ENCODE measurements at places on chromosomes 6 and 20.

DNA sequence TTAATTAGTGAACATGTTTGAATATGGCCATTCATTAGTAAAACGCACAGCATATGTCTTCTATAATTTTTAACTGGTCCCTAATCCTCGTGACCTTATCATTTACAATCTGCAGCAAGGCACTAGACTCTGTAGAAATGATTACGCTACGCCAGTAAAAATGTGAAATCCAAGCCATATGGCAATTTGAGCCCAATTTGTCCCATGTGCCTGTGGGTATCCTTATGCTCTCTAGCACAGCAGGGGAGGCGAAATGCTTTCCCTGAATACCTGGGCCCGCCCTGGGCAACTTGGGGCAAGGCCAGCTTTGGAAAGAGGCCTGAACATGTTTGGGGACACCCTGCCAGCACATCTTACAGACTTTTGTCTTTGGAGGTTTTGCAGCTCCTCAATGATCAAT, 122.7 kb upstream of the AGPAT4 start:
- no peak for DNase-seq

GRCh38 chr6:21802175-21802822, 208.7 kb downstream of the SOX4 start:
- no peak for DNase-seq

- no peak for DNase-seq
These were observed 96.7 kb downstream of the CD109 start for GRCh38 chr6:73792738-73793137.

GRCh38 chr6:13286181-13286580, 42.2 kb downstream of the TBC1D7 start:
- no peak for DNase-seq

Data from activated CD4-positive, alpha-beta T cell treated with anti-CD3 and anti-CD28 coated beads for 1 hour (primary cell).